Esophagus muscularis mucosa (tissue), 4 donors: ENCODE measurements at places on chromosomes 5 and 9. TPM values are rescaled to one million over a fixed set of nuclear protein-coding genes. Genes with fewer than 3 reads are reported as not detected.

The SEPTIN8 gene
- 26.7 TPM for total RNA-seq

The CHMP5 gene
- 63.0 TPM for total RNA-seq

The GARIN3 gene
- total RNA-seq = not detected

GRCh38 chr5:134345996-134346395 lies 21.0 kb downstream of the CDKL3 start:
- no peaks in the 10 kb centered on the region for H3K27me3 ChIP-seq
- H3K36me3 ChIP-seq = peaks cover 11% of the 10 kb centered on the region
- no peak overlapping the region for H3K4me3 ChIP-seq
- no peak overlapping the region for H3K27ac ChIP-seq

GRCh38 chr5:131363811-131364506 lies 100.1 kb downstream of the CDC42SE2 start:
- H3K4me1 ChIP-seq = no peaks in the 10 kb centered on the region
- H3K27ac ChIP-seq = no peak overlapping the region

DNA sequence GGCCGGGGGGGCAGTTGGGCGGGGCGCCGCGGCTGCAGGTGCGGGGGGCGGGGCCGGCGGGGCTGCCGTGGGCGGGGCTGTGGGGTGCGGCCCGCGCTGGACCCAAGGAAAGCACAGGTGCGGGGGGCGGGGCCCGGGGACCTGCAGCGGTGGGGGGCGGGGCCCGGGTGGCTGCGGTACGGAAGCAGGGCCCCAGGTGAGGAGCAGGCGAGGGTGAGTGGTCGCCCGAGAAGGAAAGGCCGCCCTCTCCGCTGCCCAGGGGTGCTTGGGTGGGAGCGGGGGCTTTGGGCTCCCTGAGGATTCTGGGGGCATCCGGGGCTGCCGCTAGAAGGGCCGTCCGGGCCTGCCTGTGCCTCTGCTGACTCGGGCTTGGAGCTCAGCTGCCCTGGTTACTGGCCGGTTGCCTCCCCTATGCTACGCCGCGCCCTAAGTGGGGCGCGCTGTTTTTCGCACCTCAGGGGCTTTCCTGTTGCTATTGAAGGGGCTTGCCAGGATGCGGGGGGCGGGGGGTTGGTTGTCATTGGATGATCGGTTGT lies 767 bp downstream of the RALGPS1 start:
- H3K4me1 ChIP-seq = peaks cover 13% of the 10 kb centered on the region
- no peaks in the 10 kb centered on the region for H3K36me3 ChIP-seq
- DNase-seq = no peak
- peak overlapping the region; percentile 81 for H3K4me3 ChIP-seq
- no peak overlapping the region for H3K27ac ChIP-seq

DNA sequence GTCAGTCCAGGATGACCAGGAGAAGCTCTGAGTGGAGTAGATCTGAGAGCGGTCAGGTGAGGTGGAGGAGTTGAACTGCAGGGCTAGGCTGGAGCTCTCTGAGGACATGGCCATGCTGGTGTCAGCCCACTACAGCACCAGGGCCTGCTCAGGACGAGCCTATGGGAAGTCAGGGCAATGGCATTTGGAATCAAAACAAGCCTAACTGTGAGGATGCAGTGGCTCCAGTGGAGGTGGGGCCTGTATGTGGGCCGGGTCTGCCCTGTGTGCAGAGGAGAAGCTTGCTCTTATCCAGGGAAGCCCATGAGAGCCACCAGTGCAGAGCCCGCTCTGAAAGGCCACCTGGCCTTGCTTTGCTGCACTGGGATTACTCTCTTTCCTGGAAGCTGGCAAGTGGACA lies 11.1 kb downstream of the CXCL14 start:
- H3K4me1 ChIP-seq = no peaks in the 10 kb centered on the region
- H3K27ac ChIP-seq = no peak overlapping the region
